Posterior vena cava (tissue), 2 donors: ENCODE measurements at places on chromosomes 4 and X. TPM values are rescaled to one million over a fixed set of nuclear protein-coding genes. Genes with fewer than 3 reads are reported as not detected.

The CORIN gene
- 0.48 TPM for total RNA-seq

The ZDHHC15 gene
- 2.2 TPM for total RNA-seq

The PCDH11X gene
- 0.52 TPM for total RNA-seq

DNA sequence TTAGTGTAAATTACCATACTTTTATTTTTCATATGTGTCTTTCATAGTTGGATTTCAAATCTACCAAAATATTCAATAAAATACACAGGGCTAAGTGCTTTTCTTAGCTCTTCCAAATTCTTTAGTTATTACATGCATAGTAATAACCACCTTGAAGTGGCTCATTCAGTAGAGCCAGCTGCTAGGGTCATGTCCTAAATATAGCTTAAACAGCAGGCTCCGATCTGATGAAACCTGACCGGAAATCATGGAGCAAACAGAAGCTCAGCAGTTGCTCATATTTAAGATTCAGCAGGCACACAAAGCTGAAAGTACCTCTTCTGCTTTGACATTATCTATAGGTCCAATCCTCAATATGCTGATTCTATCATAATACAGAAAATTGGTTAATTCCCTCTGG, 1470.4 kb downstream of the ADGRL3 start:
- DNase-seq: no peak

DNA sequence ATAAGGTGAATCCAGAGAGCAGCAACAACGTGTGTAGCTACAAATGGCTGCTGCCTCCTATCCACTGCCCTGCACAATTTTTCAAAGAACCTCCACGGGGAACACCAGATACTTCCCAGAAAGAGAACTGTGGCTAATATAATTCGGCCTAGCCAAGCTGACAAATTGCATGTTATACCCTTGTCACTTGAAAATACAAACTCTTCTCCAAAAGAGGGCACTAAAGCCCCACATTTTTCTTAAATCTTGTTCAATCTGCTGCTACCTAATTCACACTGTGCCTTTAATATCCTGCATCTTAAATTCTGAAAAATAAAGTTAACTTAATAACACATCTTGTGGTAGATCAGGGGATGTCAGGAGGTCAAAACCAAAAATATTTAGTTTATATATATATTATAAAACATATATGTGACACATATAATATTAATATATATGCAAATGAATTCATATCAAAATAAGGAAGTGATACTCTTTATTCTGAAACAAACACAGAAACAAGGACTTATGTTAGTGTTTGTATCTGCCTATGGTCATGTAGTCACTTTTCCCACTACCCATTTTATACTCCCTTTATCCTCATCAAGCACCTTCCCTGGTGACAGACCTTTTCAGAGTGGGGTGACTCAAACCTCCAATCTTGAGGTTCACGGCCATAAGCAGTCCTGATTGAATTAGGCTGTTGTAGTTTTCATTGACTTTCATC, 24.1 kb downstream of the CT45A1 start:
- DNase-seq: no peak
